ENCODE measurements at places on chromosomes 4 and X.

GRCh38 chrX:33138677-33139249 lies 72.6 kb downstream of the DMD start:
- no peak overlapping the region for H3K4me3 ChIP-seq
- H3K27ac ChIP-seq = no peak overlapping the region
- no peaks in the 10 kb centered on the region for H3K27me3 ChIP-seq

GRCh38 chr4:138200236-138200590 lies 41.9 kb downstream of the SLC7A11 start:
- H3K4me3 ChIP-seq = no peak overlapping the region
- H3K27me3 ChIP-seq = no peaks in the 10 kb centered on the region
- H3K4me1 ChIP-seq = no peaks in the 10 kb centered on the region
- no peak overlapping the region for H3K27ac ChIP-seq
- H3K36me3 ChIP-seq = no peaks in the 10 kb centered on the region

GRCh38 chr4:48119646-48120045 lies 14.4 kb downstream of the TXK start:
- H3K27ac ChIP-seq = no peak overlapping the region
- no peak overlapping the region for H3K4me3 ChIP-seq
- no peak for DNase-seq
- H3K27me3 ChIP-seq = no peaks in the 10 kb centered on the region
- H3K4me1 ChIP-seq = peaks cover 13% of the 10 kb centered on the region
- no peaks in the 10 kb centered on the region for H3K36me3 ChIP-seq

- H3K27me3 ChIP-seq = no peaks in the 10 kb centered on the region
- no peaks in the 10 kb centered on the region for H3K36me3 ChIP-seq
- DNase-seq = no peak
Measured at GRCh38 chr4:19051831-19052230, 1030.3 kb upstream of the LCORL start.

DNA sequence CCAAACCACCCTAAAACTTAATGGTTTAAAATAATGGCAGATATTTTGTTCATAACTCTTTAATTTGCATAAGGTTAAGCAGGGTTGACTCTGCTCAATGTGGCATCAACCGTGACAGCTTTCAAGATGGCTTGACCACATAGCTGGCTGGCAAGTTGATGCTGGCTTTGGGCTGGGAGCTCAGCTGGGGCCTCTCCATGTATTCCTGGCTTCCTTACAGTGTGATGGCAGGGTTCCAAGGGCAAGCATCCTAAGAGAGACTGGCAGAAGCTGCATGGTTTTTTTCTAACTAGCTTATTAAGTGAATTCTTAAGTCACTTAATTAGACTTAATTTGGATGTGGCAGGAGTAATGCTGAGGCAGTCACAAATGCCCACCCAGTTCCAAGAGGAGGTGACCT lies 4.5 kb downstream of the RP2 start:
- no peak overlapping the region for H3K4me3 ChIP-seq
- DNase-seq = no peak
- H3K27me3 ChIP-seq = no peaks in the 10 kb centered on the region
- H3K4me1 ChIP-seq = no peaks in the 10 kb centered on the region
- no peak overlapping the region for H3K27ac ChIP-seq

DNA sequence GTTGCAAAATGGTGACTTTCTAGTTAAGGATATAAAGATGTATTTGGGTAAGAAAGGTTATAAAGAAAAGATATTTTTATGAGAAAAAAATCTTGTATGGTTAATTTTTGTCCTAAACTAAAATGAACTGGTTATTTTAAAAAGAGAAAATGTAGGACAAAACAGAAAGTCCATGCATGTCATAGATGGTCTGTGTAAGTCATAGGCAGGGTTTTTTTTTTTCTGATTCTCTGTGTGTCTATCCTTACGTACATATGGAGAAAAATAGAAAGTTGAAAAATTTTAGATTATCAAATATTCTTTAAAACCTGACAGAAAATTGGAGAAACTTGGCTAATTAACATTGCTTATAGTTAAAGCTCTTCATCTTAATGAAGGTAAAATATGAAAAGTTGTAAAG lies 493.4 kb downstream of the IQCM start:
- H3K27ac ChIP-seq = no peak overlapping the region
- H3K27me3 ChIP-seq = no peaks in the 10 kb centered on the region
- H3K4me1 ChIP-seq = no peaks in the 10 kb centered on the region
- H3K36me3 ChIP-seq = no peaks in the 10 kb centered on the region
- no peak for DNase-seq

- no peaks in the 10 kb centered on the region for H3K4me1 ChIP-seq
- no peak for DNase-seq
- H3K27me3 ChIP-seq = no peaks in the 10 kb centered on the region
- no peak overlapping the region for H3K4me3 ChIP-seq
- H3K36me3 ChIP-seq = no peaks in the 10 kb centered on the region
Measured at GRCh38 chr4:167032871-167033270, 201.4 kb downstream of the SPOCK3 start.

GRCh38 chr4:48905363-48906015 lies 1.1 kb downstream of the OCIAD2 start:
- peaks cover 15% of the 10 kb centered on the region for H3K4me1 ChIP-seq
- DNase-seq = no peak
- H3K27me3 ChIP-seq = no peaks in the 10 kb centered on the region
- peaks cover 22% of the 10 kb centered on the region for H3K36me3 ChIP-seq
- H3K27ac ChIP-seq = peak overlapping the region; percentile 63

- peak; percentile 82 for DNase-seq
- H3K27me3 ChIP-seq = no peaks in the 10 kb centered on the region
- peaks cover 13% of the 10 kb centered on the region for H3K36me3 ChIP-seq
- peaks cover 23% of the 10 kb centered on the region for H3K4me1 ChIP-seq
- H3K27ac ChIP-seq = peak within 1 kb of the TSS; percentile 99
Measured at GRCh38 chrX:41333744-41334362, at the start of gene DDX3X. DDX3X (plus strand) TSS chrX:41334162; CDS start chrX:41334253, 91 bp downstream.

DNA sequence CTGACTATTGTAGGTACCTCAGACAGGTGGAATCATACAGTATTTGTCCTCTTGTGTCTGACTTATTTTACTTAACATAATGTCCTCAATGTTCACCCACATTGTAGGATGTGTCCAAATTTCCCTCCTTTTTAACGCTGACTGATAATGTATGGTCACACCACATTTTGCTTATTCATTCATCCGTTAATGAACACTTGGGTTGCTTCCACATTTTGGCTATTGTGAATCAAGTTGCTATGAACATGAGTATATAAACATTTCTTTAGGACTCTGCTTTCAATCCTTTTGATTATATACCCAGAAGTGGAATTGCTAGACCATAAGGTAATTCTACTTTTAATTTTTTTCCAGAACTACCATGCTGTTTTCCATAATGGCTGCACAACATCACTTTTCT lies 87.0 kb upstream of the NDP start:
- H3K27me3 ChIP-seq = no peaks in the 10 kb centered on the region
- H3K4me3 ChIP-seq = no peak overlapping the region
- no peak overlapping the region for H3K27ac ChIP-seq
- H3K36me3 ChIP-seq = no peaks in the 10 kb centered on the region
- no peak for DNase-seq
- H3K4me1 ChIP-seq = no peaks in the 10 kb centered on the region

GRCh38 chrX:26783512-26784225 lies 567.7 kb downstream of the MAGEB5 start:
- no peak overlapping the region for H3K4me3 ChIP-seq
- H3K27me3 ChIP-seq = no peaks in the 10 kb centered on the region
- no peaks in the 10 kb centered on the region for H3K4me1 ChIP-seq

- no peak overlapping the region for H3K4me3 ChIP-seq
- H3K4me1 ChIP-seq = no peaks in the 10 kb centered on the region
- no peaks in the 10 kb centered on the region for H3K27me3 ChIP-seq
- DNase-seq = no peak
- no peaks in the 10 kb centered on the region for H3K36me3 ChIP-seq
- no peak overlapping the region for H3K27ac ChIP-seq
Measured at GRCh38 chrX:78199851-78200250, 60.4 kb upstream of the TAF9B start.

GRCh38 chr4:147924604-147925412 lies 192.9 kb downstream of the ARHGAP10 start:
- H3K36me3 ChIP-seq = no peaks in the 10 kb centered on the region
- H3K27me3 ChIP-seq = no peaks in the 10 kb centered on the region
- no peak overlapping the region for H3K27ac ChIP-seq
- DNase-seq = no peak

DNA sequence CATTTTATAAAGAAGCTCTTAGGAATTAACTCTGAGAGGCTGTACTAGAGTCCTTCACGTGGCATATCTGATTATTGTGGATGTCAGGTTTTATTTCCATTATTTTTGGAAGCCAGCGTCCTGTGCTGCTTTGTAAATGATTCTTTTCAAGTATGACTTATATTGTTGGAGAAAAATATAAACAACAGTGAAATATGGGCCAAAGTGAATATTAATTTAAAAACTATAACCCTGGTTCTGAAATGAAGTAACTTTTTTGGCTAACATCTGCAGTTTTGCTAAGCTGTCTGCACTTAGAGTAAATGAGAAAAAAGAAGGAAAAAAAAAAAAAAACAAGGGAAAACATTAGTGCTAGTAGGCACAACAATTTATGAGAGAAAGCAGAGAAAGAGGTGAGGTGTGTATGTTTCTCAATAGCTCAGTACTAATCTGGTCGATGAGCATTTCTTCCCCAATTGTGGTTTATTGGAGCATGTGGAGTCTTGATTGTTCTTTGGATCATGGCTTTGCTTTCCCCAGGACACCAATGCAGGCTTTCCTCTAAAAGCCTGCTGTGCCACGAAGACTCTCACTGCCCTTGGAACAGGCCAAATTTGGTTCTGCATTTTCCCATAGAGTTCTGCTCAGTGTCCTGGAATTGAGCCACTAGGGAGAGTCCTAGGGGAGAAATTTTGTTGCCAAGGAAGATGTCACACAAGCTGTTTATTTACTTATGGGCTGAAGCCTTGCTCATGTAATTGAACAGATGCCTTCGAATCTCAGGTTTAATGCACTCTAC lies 273.3 kb downstream of the DKK2 start:
- no peak overlapping the region for H3K27ac ChIP-seq
- H3K4me3 ChIP-seq = no peak overlapping the region
- no peaks in the 10 kb centered on the region for H3K4me1 ChIP-seq
- H3K36me3 ChIP-seq = no peaks in the 10 kb centered on the region
- no peaks in the 10 kb centered on the region for H3K27me3 ChIP-seq

- H3K27ac ChIP-seq = no peak overlapping the region
- no peak overlapping the region for H3K4me3 ChIP-seq
- H3K36me3 ChIP-seq = no peaks in the 10 kb centered on the region
- no peaks in the 10 kb centered on the region for H3K27me3 ChIP-seq
- no peaks in the 10 kb centered on the region for H3K4me1 ChIP-seq
- no peak for DNase-seq
Measured at GRCh38 chr4:132313852-132314251, 835.2 kb upstream of the PCDH10 start.

DNA sequence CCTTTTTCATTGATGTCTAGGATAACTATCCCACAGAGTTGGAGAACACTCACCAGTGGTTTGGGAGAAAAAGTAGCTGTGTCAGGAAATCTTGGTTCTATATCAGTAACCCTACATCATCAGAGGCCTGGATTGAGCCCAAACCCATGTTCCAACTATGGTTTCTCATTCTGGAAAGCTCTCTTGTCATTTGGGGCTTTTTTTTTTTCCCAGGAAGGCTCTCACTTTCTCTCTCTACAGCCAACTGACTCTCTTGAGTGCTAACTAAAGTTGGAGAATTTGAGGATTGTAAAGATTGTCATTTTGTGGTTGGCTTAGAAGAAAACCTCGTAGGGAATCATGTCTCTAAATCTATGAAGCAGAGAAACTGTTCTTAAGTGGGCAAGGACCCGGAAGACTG lies 228.2 kb upstream of the DIPK2B start:
- H3K36me3 ChIP-seq = no peaks in the 10 kb centered on the region
- H3K4me3 ChIP-seq = no peak overlapping the region
- no peaks in the 10 kb centered on the region for H3K27me3 ChIP-seq
- H3K27ac ChIP-seq = no peak overlapping the region
- no peaks in the 10 kb centered on the region for H3K4me1 ChIP-seq

GRCh38 chr4:97577004-97577403 lies 566.3 kb downstream of the STPG2 start:
- DNase-seq = no peak
- H3K4me3 ChIP-seq = no peak overlapping the region
- no peaks in the 10 kb centered on the region for H3K36me3 ChIP-seq
- H3K27me3 ChIP-seq = no peaks in the 10 kb centered on the region
- no peaks in the 10 kb centered on the region for H3K4me1 ChIP-seq

- no peaks in the 10 kb centered on the region for H3K4me1 ChIP-seq
- H3K4me3 ChIP-seq = no peak overlapping the region
- no peaks in the 10 kb centered on the region for H3K27me3 ChIP-seq
Measured at GRCh38 chr4:54254116-54254914, 25.2 kb downstream of the PDGFRA start.

GRCh38 chr4:76199664-76200211 lies 13.9 kb downstream of the SCARB2 start:
- no peak overlapping the region for H3K27ac ChIP-seq
- DNase-seq = peak; percentile 7
- peaks cover 10% of the 10 kb centered on the region for H3K4me1 ChIP-seq
- H3K36me3 ChIP-seq = peaks cover 4% of the 10 kb centered on the region

Data from effector memory CD4-positive, alpha-beta T cell (primary cell).